ENCODE measurements at places on chromosomes 5 and 9.

DNA sequence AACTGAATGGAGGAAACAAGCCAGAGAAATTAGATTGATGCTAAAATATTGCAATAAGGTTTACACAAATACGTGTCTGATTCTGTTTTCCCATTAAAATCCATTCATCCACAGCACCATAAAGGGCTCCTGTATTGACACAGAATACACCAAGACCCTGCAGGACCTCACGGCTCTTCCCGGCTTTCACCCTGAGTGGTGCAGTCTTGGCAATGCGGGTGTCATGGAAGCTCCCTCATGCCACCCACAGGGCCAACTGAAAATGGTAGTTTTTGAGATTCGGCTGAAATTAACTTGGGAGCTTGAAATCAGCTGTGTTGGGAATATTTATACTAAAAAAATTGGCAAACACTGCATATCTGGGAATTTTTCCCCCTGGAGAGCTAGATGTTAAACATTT lies 17.3 kb upstream of the EXOC3 start:
- DNase-seq: no peak

GRCh38 chr5:93681432-93681831 lies 60.0 kb downstream of the POU5F2 start:
- no peak for DNase-seq

GRCh38 chr5:6452622-6453504 lies 4.2 kb downstream of the UBE2QL1 start:
- DNase-seq: no peak

GRCh38 chr9:78272307-78272706 lies 24.6 kb upstream of the PSAT1 start:
- DNase-seq: no peak

DNA sequence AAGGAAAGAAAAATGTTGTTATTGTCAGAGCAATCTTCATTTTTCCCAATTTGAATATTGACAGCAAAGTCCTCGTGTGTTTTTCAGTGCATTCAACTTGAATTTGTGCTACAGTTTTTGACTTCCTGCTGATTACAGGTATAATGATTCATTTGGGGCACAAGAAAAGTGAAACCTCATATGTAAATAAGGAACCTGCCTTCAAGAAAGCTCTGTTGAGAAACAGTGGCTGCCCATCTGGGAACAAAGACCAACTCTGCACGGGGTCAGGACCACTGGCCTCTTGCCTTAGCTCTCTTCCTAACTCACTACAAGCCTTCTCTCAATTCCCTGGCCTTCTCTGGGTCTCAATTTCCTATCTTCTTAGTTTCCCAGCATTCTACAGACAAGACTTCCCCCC lies 21.0 kb downstream of the TIMD4 start:
- DNase-seq: no peak

GRCh38 chr5:111966290-111966689 lies 209.3 kb upstream of the NREP start:
- DNase-seq: no peak

- no peak for DNase-seq
Observed at GRCh38 chr9:95512709-95513095, 4.1 kb downstream of the PTCH1 start.

DNA sequence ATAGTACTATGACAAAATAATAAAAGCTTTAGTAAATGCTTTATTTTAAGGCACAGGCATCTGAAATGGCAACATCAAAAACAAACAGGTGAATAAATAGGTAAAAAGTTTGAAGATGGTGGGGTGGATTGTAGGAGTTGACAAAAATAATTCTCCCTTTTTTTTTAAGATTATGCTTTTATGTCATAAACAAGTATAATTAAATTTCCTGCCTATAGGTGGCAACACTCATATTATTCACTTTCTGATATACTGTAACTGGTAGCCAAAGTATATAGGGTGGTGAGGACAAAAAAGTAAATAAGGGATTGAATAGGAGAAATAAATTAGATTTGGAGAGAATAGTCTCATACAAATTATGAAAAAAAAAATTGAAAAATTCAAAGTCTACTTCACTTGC lies 120.0 kb upstream of the ACOT12 start:
- no peak for DNase-seq

Measured in stimulated activated CD4-positive, alpha-beta T cell treated with anti-CD3 and anti-CD28 coated beads, Interleukin-12 subunit alpha, Interleukin-12 subunit beta, amount 100 ng/mL, for 48 hours (primary cell).